ENCODE measurements at places on chromosomes 16 and 17.

GRCh38 chr17:50146927-50147665, 3.4 kb downstream of the PPP1R9B start:
- DNase-seq = no peak

- no peak for DNase-seq
Measured at GRCh38 chr16:9778849-9779248, 403.4 kb downstream of the GRIN2A start.

DNA sequence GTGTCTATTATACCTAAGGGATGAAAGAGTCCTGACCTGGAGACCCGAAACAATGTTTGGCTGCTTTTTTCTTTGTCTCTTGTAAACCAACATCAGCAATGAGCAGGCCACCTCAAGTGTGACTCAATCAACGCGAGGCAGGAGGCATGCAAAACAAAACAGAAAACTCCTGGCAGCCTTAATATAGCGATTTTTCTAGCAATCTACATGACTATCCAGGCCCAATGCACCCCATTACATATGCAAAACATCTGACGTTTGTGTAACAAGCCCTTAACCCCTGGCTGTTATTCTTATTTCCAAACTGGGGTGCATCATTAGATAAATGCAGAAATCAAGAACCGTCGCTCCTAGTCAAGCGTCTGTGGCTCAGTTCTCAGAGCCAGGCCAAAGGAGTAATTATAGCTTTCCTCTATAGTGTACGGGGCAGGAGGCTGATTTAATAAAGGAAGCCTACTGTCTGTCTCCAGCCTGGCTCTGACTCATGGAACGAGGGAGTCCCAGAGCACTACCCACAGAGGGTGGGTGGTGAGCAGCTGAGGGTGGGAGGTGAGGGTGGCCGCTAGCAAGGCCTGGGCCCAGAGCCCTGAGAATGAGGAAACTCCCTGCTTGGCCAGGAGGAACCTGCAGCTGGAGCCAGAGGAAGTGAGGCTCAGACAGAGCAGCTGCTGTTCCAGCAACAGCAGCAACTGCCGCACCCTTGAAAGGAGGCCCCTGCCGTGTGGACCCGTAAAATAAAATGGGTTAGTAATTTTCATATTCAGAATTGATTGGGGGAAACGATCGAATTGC, 43.9 kb downstream of the CHD9 start:
- DNase-seq = peak; percentile 90

DNA sequence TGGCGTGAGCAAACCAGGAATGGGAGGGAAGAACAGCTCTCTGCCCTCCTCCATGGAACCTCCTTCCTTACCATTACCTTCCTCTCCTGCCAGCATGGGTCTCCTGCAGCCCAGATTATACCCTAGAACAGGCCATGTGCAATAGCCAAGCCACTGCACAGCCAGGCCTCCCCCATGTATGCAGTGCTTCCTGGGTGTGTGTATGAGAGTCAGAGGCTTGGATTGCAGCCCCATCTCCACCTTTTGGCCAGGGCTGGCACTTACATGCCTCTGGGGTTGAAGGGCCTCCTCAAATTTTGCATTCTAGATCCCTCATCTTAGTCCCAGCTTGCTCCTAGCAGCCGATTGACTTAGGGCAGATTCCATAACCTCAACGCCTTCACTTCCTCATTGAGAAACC, 133.7 kb downstream of the GSG1L start:
- DNase-seq = peak; percentile 1

DNA sequence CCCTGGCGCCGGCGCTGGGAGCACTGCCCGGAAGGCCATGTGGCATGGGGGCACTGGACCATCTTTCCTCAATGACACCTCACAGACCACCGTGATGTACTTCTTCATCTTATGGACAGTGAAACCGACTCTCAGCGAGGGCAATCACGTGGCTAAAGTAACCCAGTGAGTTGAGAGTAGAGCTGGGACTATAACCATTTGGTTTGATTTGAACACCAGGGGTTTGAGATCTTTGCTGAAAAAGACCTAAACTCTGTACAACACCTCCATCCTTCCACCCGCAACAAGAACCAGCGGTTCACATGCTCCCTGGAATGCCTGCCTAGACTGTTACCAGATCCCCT, 3.3 kb downstream of the ITGA2B start:
- DNase-seq = no peak

DNA sequence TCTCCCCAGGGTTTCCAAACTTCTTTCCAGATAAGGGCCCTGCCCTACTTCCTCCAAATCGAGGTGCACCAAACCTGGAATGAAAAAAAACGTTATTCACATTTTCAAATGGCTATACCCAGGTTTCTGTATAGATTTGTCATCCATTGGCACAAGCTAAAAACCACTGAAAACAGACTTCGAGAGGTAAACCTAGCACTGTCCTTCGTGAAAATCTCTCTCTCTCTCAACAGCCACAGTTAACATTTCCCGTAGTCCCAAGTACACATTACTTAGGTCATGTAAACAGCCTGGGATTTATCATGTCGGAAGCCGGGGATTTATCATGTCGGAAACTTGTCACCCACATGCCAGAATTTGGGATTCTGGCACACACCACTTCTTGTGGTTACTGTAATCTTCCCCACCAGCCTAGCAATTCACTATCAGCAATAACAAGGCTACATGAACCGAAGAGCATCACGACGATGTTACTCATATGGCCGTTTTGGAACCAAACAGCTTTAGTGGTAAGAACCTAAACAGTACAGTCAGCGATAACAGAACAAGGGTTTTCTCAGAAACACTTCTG, 1.2 kb downstream of the DDX5 start:
- no peak for DNase-seq

DNA sequence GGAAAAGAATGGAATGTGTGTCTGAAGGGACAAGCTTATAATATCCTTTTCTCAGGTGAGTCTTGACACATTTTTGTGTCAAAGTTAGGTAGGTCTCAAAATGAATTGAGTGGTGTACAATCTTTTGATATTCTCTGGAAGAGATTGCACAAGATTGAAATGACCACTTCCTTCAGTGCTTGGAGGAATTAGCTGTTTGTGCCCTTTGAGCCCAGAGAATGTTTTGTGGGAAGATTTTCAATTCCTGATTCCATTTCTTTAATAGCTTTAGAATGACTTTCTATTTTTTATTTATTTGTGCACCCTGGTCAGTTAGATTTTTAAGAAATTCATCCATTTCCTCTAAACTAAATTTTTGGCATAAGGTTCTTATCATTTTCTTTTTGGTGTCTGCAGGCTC, 1.6 kb upstream of the CCL13 start:
- no peak for DNase-seq

DNA sequence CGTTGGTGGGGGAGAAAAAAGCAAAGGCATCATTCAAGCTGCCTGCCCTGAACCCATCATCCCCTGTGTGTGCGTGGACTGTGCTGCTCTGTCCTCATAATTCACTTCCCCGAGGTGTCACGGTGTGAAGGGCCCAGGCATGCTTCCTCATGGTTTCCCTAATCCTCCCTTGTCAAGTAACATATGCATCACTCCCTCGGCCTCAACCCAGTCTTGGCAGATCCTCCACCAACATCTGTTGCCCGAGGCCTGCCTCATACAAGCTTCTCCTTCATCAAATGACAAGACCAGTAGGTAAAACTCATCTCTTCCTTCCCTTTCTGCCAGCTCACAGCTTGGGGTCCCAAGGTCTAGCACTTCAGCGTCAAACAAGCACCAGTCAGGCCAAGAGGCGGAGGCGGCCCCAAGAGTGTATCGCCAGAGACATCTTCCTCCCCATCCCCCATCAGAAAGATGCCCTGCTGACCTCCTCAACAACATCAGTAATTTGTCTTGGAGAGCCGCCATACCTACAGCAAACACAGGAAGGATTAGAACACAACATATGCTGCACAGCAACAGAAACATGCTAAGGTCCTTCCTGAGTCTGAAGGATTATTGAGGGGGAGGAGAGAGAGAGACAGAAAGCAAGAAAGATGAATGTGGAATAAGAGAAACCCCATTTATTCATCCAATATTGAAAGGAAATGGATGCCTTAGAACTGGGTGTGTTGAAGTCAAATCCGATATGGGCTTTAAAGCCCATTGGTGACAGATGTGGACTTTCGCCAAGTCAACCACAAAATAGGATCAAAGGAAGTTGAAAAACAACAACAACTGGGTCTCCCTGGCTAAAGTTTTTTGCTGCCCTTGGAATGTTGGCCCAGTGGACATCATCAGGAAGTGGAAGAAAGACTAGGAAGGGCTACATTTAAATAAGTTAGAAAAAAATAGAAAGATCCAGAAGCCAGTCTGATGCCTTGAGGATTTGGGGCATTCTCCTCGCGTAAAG, 38.4 kb downstream of the SOX9 start:
- DNase-seq = no peak

- no peak for DNase-seq
Measured at GRCh38 chr17:50906443-50906842, 40.3 kb upstream of the TOB1 start.

GRCh38 chr17:58764373-58764772, 8.7 kb downstream of the PPM1E start:
- DNase-seq = no peak

DNA sequence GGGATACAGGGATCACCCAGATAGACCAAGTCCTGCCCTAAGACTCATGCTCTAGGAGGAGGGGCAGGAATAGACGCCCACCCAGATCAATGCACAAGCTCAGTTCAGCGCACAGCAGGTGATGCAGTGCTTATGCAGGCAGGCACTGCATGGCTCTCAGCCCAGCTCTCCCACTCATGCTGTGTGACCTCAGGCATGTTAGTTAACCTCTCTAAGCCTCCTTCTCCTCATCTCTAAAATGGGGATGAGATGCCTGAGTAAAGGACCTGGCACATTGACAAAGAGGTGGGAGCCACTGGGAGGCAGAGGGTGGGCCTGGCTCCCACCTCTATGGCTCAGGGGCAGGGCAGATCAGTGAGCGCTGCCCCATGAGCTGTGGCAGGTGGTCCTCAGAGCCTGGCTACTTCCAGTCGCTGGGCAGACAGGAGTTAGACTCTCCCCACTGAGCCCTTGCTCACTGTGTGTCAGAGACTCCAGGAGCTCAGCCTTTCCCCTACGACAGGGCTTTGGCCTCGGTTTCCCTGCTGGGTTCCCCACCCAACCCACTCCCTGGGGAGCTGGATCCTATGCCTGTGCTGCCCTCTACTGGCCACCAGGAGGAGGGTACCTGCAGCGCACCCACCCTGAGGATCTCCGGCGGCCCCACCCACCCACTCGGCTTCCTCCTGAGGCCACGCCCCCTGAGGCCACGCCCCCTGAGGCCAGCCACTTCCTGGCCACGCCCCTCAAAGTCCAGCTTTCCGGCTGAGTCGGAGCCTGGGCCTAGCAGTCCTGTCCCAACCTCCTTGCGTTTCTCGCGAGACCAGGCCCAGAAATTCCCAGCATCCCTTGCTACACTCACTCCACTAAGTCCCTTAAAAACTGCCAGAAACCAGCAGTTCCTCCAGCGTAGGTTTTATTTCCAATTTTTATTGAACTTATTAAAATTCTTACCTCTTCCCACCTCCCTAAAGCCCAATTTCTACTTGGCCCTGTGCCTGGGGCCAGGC, 196.1 kb downstream of the GSG1L start:
- DNase-seq = peak; percentile 90

DNA sequence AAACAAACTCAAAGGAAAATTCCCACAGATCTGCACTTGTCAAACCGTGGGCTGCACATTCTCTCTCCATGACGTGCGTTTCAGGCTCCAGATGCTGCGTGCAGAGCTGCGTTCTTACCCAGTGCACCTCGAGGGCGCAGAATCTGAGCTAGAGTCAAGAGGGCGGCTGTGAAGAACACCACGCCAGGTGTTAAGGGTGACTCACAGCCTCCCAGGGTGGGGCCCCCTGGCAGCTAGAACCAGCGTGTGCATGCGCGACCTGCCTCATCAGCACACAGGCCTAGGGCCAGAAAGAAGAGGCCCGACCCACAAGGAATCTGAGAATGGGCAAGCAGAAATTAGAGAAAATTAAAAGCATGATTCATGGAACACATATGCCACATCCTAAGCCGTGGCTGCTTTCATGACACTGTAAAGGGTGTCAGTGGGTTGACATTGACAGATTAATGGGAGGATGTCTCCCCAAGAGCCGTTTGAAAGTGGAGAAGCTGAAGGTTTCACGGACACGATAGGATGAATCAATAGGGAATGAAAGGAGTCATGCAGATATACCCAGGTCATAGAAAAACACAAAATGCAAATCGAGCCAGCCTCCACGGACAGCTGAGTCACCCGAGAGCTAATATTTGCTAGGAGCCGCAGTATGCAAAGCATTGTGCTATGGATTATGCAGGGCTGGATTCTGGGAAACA, 29.0 kb downstream of the MARCHF10 start:
- DNase-seq = no peak

- no peak for DNase-seq
Measured at GRCh38 chr17:42098730-42099399, 592 bp upstream of the ZNF385C start.

DNA sequence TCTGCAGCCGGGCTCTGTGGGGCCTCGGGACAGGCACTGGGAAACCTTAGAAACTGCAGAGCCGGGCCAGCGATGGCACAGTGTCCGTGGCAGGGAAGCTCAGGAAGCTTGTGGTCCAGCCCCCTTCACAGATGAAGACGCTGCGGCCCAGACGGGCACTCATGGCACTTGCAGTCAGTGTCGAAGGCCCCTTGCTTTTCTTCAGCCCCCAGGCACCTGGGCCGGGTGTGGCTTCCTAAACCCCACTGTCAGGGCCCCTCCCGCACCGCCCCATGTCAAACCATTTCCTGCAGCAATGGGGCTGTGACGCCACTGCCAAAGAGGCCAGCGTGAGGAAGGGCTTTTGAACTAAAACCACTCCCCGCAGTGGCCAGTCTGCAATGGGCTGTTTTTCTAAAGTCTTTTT, 164.0 kb downstream of the LAT start:
- peak; percentile 66 for DNase-seq

- DNase-seq = no peak
Measured at GRCh38 chr16:1870365-1871082, 1.4 kb downstream of the MEIOB start.

DNA sequence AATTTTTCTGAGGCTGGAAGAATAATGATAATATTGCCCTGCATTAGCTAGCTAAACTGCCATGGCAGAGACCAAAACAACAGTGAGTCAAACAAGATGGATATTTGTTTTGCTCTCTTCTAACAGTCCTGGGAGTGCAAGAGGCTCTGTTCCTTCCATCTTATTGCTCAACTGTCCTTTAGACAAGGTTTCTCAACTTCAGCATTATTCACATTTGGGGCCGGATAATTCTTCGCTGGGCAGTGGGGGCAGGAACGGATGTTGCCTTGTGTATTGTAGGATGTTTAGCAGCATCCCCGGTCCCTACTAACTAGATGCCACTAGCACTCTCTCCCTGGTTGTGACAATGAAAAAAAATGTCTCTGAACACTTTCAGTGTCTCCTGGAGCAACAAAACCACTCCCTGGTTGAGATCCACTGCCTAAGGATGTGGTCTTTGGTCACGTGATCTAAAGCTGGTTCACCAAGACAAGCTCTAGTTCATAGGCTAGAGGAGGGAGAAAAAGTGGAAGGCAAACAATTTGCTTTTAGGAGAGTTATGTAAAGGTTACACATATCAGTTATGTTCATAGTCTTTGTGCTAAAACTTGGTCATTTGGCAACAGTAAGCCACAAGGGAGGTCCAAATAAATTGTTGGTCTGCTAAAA, 144.4 kb downstream of the PCTP start:
- peak; percentile 59 for DNase-seq

GRCh38 chr17:59160157-59161025, 4.8 kb downstream of the PRR11 start:
- no peak for DNase-seq

GRCh38 chr17:420479-421175, 68.0 kb upstream of the RPH3AL start:
- no peak for DNase-seq

- DNase-seq = no peak
Measured at GRCh38 chr17:36512641-36513040, 22.0 kb downstream of the MYO19 start.

GRCh38 chr16:12252616-12253015, 276.1 kb downstream of the SNX29 start:
- DNase-seq = no peak

Data from hematopoietic multipotent progenitor cell treated with erythropoietin and hydrocortisone succinate and interleukin-3 and kit ligand, for 4 days (in vitro differentiated cells).